ENCODE measurements at places on chromosomes 16 and 17.

GRCh38 chr17:80068301-80069222 is 32.1 kb downstream of the CCDC40 start:
- no peak for DNase-seq

GRCh38 chr16:87054154-87054553 is 263.0 kb downstream of the C16orf95 start:
- DNase-seq, result no peak

DNA sequence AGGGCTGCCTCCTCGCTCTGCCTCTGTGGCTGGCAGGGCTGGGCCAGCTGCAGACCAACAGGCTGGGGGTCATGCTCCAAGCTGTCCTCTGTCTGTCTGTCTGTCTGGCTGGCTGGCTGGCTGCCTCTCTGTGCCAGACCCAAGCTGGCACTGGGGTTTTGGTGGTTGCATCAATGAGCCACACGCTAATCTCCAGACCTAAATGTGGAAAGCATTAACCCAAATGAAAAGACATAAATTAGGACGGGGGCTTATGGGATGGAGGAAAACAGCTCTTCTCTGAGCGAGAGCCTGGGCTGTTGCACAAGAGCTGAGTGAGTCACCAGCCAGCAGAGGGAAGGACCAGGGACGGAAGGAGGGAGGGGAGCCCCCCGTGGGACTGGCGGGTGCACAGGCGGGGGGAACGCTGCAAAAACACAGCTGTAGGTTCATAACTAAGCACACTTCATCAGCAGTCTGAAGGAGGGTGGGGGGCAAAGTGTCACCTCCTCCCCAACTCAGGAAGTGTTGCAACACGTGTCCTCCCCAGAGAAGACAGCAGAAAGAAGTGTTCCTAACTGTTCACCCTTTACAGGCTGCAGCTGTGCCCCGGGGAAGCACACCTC is 83.4 kb downstream of the GAS7 start:
- DNase-seq, result no peak

GRCh38 chr16:14011001-14011400 is 60.1 kb upstream of the MRTFB start:
- DNase-seq, result no peak

GRCh38 chr16:53964145-53964790 is 260.3 kb downstream of the FTO start:
- DNase-seq, result no peak

All from NCI-H774 (cell line).